ENCODE measurements at places on chromosomes 16 and 17.

- no peaks in the 10 kb centered on the region for H3K27me3 ChIP-seq
- no peak overlapping the region for H3K27ac ChIP-seq
- no peak overlapping the region for H3K4me3 ChIP-seq
- no peak for DNase-seq
- H3K36me3 ChIP-seq, result no peaks in the 10 kb centered on the region
- no peaks in the 10 kb centered on the region for H3K4me1 ChIP-seq
Observed at GRCh38 chr16:4548124-4548523, 8.0 kb upstream of the C16orf96 start.

GRCh38 chr16:49855280-49855821 is 561 bp downstream of the ZNF423 start:
- peak overlapping the region; percentile 82 for H3K27ac ChIP-seq
- peaks cover 3% of the 10 kb centered on the region for H3K4me1 ChIP-seq
- peak overlapping the region; percentile 76 for H3K4me3 ChIP-seq
- H3K36me3 ChIP-seq, result no peaks in the 10 kb centered on the region
- H3K27me3 ChIP-seq, result no peaks in the 10 kb centered on the region

DNA sequence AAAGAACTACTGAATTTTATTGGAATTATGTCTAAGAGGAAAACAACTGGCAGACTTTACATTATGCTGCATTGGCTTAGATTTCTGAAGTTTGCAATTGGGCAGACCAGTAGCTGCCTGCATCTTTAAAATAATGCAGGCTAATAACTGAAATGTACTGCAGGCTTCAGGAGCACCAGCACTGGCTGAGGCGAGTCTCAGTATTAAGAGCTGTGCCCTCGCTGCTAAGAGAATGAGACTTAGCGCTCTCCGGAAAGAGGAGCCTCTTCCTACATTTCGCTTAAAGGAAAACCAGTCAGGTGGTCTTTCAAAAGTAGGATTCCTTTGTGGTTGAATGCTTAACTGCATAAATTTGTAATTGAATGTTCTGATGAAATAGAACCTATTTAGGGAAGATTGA is 885 bp downstream of the CNTNAP4 start:
- no peaks in the 10 kb centered on the region for H3K36me3 ChIP-seq
- H3K27ac ChIP-seq, result no peak overlapping the region
- no peak overlapping the region for H3K4me3 ChIP-seq
- no peak for DNase-seq
- H3K27me3 ChIP-seq, result no peaks in the 10 kb centered on the region
- no peaks in the 10 kb centered on the region for H3K4me1 ChIP-seq

DNA sequence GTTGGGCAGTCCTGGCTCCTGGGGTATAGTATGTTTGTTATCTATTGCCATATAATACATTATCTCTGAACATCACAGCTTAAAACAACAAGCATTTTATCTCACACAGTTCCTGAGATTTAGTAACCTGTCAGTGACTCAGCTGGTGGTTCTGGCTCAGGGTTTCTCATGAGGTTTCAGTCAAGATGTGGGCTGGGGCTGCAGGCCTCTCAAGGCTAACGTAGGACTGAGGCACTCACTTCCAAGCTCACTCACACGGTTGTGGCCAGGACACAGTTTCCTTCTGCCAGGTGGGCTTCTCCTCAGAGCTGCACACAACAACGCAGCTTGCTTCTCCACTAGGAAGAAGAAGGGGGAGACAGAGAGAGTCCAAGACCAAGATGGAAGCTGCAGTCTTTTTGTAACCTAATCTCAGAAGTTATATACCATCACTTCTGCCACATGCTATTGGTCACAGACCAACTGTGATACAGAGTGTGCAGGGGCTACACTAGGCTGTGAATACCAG is 10.3 kb upstream of the MED13 start:
- no peak overlapping the region for H3K27ac ChIP-seq
- H3K27me3 ChIP-seq, result no peaks in the 10 kb centered on the region
- no peaks in the 10 kb centered on the region for H3K4me1 ChIP-seq
- H3K4me3 ChIP-seq, result no peak overlapping the region
- no peak for DNase-seq

GRCh38 chr16:25093208-25094061 is 18.1 kb upstream of the LCMT1 start:
- no peak for DNase-seq
- no peaks in the 10 kb centered on the region for H3K27me3 ChIP-seq
- no peaks in the 10 kb centered on the region for H3K36me3 ChIP-seq
- no peak overlapping the region for H3K27ac ChIP-seq

DNA sequence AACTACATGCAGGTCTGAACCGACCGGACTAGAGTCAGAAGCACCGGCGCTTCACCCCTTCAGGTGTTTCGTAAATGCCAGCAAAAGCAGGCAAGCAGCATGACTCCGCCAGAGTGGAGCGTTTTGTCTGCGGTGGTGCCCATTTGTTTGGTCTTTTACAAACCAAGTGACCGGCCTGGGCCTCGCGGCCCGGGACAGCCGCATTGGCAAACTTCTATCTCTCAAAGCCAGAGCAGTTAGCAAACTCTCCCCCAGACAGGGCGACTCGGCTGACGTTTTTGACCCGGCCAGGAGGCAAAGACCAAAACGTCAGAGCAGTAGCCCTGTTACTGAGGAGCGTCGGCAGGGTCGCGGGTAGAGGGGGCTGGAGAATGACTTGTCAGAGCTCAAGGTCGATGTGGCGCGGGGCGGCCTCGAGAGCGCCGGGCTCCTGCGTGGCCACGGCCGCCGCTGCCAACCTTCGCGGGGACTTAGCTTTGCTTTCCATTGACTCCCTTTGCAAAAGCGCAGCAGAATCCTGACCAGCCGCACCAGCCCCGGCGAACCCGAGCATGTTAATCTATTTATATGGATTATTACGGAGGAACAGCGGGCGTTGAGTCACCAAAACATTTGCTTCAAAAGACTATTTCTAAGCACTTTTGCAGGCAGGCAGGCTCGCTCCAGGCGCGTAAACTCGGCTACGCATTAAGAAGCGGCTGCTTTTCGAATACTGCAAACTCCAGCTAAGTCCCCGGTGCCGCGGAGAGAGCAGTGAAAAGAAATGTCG is 763 bp upstream of the SOX9 start:
- peak; percentile 57 for DNase-seq
- no peaks in the 10 kb centered on the region for H3K36me3 ChIP-seq
